Ovary (tissue), 10 donors: ENCODE measurements at places on chromosomes 12 and 14. TPM values are rescaled to one million over a fixed set of nuclear protein-coding genes. Genes with fewer than 3 reads are reported as not detected.

TMCC3 gene
- 11.1 TPM for total RNA-seq

TSHR gene
- 0.41 TPM for total RNA-seq

DCTN2 gene
- 91.2 TPM for total RNA-seq

- no peak overlapping the region for H3K4me3 ChIP-seq
- DNase-seq: peak; percentile 22
- no peaks in the 10 kb centered on the region for H3K27me3 ChIP-seq
- H3K27ac ChIP-seq: no peak overlapping the region
These were observed 100.8 kb downstream of the PPM1A start for GRCh38 chr14:60349663-60350365.
